ENCODE measurements at places on chromosomes 7 and 10.

DNA sequence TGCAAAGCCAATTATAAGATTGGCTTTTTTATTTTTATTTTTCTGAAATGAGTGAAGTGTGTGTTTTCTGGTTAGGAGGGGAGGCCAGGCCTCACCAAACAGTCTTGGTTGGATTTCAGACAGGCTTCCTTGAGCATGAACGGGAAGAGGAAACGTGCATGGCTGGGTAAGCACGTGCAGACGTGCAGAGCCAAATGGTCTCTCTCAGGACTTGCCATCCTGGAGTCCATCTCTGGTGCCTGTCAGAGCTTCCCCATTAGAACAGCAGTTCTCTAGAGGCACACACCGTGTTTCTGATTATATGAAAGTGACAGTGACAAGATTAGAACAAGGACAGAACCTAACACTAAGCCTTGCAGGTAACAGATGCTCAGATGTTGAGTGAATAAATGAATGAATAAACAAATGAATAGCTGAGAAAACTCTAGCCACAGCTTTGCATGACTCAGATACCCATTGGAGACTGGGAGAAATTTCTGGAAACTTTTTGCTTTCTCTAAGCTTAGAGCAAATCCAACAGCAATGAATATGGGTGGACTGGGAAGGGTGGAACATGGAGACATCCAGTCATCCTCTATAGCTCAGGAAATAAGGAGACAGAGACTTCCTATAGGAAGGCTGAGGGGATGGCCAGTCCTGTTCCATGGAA is 11.8 kb upstream of the CALD1 start:
- DNase-seq: no peak

DNA sequence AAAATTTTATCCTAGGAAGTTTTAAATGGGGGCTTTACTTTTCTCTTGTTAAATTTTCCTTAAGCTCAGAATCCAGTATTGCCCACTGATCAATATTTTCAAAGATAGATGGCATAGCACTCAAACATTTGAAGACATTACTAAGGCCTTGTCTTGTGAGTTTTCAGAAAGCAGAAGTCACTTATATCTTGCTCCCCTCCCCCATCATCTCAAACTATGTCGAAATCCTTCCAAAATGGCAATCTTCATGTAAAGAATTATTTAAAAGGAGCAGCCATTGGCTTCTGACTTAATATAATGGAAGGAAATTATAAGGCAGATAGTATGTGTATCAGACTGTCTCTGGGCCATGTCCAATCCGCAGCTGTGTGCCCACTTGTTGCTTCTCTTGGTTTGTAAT is 553.5 kb upstream of the C7orf33 start:
- no peak for DNase-seq

DNA sequence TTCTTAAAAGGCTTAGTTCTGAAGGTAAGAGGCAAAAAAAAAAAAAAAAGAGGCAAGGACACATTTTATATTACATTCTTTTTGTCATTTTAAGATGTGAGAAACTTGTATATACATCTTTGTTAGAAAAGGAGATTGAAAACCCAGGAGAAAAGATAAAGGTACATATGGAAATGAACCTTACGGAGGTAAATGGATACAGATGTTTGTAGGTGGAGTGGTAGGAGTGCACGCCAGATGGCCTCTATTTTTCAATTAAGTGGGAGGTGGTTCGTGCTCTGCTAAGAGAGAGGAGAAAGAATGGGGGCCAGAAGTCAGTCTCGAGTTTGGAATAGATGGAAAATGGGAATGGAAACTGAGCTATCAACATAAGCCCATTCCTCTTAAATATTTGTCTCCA is 622.5 kb upstream of the GHITM start:
- DNase-seq: no peak

DNA sequence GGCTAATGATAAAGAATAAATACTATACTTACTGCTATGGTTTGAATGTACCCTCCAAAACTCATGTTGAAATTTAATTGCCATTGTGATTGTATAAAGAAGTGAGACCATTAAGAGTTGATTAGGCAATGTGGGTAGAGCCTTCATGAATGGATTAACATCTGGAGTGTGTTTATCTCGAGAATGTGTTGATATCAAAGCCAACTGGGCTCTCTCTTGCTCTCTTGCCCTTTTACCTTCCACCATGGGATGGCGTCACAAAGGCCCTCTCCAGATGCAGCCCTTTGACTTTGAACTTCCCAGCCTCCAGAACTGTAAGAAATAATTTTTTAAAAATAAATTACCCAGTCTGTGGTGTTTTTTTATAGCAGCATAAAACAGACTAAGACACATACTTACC is 50.1 kb upstream of the GHITM start:
- no peak for DNase-seq
